ENCODE measurements at places on chromosomes 12 and 14.

DNA sequence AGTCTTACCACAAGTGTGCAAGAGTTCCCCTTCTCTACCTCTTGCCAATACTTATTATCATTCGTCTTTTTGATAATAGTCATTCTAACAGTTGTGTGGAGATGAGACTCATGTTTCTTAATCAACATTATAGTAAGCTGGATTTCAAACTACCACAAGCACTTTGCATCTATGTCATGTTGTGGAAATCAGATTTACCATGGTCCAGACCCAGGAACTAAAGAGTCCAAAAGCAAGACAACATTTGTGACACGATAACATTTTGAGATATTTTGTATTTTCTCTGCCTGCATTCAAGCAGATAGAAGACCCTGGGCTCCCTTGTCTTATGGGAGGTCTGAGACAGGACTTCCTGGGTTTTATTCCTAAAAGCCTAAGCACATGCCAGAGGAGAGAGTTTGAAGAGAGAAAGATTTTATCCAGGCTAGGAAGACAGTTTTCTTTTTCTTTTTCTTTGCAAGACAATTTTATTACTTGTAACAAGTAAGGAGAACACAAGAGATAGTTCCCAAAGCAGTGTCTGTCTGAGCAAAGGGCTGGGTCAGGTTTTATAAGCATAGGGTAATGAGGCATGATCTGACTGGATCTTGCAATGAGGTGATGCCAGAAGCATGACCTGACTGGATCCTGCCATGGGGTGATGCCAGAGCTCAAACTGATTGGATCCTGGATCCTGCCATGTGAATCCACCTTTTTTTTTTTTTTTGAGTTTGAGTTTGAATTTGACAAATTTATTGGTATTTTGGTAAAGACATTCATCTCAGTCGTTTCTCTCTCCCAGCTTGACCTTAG is 180.5 kb upstream of the HMGA2 start:
- no peak for DNase-seq

DNA sequence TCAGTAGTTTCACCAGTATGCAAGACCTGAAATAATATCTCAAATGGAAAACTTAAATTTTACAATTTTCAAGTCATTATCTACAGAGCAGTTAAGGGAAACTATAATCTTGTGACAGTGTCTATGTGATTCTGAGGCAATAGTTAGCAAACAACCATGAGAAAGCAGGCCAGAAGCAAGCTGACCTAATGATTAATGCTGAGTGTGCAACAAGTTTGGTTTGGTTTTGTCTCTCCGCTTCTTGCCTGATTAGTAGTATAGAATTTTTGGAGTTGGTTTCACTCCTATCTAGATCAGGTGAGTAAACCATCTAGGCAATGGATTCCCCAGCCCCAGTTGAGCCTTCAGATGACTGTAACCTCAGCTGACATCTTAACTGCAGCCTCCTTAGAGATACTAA is 212.9 kb upstream of the NAV3 start:
- no peak for DNase-seq

DNA sequence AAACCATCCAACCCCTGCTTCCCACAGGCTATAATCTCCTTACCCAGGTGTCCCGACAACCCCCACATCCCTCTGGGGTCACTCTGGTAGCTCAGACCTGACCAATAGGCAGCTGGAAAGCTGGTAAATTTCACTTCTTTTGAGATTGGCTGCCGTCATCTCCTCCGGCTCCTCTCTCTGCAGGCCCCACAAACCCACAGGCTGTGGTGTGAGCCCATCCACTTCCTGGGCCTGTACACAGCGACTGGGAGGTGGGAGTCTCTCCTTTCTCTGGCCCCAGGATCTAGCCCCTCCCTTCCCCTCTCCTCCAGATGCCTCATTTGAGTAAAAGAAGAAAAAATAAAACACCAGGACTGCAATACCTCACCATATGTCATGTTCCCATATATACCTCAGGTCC is 709 bp downstream of the INHBC start:
- no peak for DNase-seq

GRCh38 chr12:113462117-113462774 is 9.4 kb downstream of the LHX5 start:
- peak; percentile 51 for DNase-seq

- no peak for DNase-seq
Observed at GRCh38 chr12:111193496-111193895, 175.4 kb downstream of the PHETA1 start.

DNA sequence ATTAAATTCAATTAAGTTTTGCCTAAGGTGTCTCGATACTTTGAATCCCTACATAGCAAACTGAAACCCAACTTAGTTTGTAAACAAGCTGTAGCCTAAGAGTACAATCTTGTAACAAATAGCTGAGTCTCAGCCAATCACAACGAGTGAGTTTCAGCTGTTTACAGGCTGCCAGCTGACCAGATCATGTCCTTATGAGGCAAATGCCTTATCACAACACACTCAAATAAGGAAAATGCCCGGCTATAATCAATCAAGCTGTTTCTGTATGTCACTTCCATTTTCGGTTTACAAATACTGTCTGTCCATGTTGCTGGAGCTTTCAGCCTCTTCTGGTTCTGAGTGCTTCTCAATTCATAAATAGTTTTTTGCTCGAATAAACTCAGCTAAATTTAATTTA is 943.8 kb downstream of the SLC16A7 start:
- DNase-seq: peak; percentile 14

- no peak for DNase-seq
Observed at GRCh38 chr12:54393207-54393609, 8.7 kb upstream of the ZNF385A start.

GRCh38 chr14:39417014-39417413 is 15.2 kb downstream of the FBXO33 start:
- DNase-seq: no peak

- no peak for DNase-seq
Observed at GRCh38 chr12:129941618-129942017, 37.8 kb upstream of the TMEM132D start.

- no peak for DNase-seq
Observed at GRCh38 chr14:92224358-92224954, 98.5 kb upstream of the SLC24A4 start.

GRCh38 chr12:13941258-13942249 is 39.8 kb downstream of the GRIN2B start:
- no peak for DNase-seq

DNA sequence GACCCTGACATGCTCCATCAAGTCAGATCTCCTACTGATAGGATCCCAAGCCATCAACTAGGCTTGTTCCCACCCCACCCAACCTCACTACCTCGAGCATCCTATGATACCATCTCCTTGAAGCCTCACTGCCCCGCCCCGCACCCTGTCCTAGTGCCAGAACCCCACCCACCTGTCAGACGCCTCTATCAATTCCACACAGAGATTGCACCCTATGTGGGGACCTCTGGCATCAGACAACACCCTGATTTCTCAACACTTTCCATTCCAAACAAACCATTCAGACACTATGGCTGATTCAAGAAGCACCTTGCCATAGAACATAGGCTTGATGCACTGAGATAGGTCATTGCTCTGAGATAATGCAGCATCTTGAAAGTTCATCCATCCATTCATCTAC is 3.1 kb upstream of the GLTP start:
- DNase-seq: no peak

DNA sequence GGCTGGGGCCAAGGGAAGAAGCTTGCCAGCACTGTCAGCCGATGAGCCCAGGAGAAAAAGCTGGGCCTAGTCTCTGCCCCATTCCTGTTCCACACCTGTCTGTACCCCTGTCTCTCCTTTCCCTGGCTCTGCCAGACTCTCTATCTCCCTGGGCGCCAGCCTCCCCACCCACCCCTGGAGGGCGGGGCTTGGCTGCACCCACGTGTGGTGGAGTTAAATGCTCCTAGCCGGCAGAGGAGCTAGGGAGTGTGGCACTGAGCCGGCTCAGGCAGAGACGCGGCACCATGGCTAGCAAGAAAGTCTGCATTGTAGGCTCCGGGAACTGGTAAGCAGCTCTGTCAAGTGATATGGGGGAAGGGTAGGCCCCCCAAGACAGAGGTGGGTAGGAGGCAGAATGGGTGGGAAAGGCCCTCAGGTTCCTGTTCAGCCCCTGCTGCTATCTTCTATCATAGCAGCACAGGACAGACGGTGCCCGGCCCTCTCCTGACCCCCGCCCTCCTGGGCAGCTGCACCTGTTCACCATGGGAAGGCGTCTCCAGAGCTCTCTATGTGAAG is at the start of gene GPD1:
TSS of gene GPD1 (plus strand) at position 242 of the 555 bp plus-strand sequence. CDS start at position 285, 43 bp downstream.
- DNase-seq: peak; percentile 48

- DNase-seq: no peak
Observed at GRCh38 chr14:26773906-26774593, 176.2 kb upstream of the NOVA1 start.

DNA sequence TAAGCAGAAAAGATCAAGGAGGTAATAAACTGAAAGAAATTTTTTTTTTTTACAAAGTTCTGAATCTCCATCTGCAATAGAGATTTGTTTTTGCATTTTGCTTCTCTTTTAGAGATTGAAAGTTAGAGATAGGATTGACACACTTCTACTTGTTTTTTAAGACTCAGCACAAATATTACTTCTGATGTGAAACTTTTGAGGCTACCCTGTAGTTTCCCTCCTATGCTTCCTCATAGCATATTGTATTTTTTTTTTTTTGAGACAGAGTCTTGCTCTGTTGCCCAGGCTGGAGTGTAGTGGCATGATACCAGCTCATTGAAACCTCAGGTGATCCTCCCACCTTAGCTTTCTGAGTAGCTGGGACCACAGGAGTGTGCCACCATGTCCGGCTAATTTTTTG is 32.1 kb upstream of the SGPP1 start:
- DNase-seq: no peak

DNA sequence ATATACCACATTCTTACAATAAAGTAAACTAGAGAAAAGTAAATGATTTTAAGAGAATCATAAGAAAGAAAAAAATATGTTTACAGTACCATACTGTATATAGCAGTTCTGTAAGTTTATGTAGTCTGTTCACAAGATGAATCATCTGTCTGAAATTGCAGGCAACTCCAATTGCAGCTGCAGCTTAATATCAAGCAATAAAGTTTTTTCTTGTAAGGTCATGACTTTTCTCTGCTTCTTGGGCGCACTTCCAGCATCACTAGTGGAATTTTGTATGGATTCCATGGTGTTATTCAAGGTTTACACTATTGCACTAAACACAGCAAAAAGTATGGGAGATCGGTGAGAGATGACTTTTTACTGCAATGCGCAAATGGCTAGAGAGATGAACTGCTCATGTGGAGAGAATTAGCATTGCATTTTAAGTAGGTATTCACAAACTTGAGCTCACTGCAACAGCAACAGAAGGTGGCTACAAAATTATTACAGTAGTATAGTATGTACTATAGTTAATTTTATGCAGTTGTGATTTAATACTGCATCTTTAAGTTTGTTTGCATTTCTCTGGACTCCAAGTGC is 445.4 kb upstream of the OR4E1 start:
- DNase-seq: no peak

- DNase-seq: no peak
Observed at GRCh38 chr12:116492703-116493324, 66.4 kb upstream of the MAP1LC3B2 start.

DNA sequence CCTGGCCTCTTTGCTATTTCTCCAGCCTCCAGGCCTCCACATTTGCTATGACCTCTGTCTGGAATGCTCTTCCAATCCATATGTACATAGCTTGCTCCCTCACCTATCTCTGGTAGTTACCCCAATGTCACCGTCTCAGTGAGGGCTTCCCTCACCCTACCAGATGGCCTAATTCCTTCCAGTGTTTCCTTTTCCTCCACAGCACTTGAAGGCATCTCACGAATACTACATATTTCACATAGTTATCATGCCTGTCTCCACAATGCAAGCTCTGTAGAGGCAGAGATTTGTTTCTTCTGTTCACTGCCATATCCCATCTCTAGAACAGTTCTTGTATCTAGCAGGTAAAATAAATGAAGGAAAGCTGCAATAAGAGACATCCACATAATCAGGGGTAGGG is 21.3 kb upstream of the HSP90B1 start:
- no peak for DNase-seq

DNA sequence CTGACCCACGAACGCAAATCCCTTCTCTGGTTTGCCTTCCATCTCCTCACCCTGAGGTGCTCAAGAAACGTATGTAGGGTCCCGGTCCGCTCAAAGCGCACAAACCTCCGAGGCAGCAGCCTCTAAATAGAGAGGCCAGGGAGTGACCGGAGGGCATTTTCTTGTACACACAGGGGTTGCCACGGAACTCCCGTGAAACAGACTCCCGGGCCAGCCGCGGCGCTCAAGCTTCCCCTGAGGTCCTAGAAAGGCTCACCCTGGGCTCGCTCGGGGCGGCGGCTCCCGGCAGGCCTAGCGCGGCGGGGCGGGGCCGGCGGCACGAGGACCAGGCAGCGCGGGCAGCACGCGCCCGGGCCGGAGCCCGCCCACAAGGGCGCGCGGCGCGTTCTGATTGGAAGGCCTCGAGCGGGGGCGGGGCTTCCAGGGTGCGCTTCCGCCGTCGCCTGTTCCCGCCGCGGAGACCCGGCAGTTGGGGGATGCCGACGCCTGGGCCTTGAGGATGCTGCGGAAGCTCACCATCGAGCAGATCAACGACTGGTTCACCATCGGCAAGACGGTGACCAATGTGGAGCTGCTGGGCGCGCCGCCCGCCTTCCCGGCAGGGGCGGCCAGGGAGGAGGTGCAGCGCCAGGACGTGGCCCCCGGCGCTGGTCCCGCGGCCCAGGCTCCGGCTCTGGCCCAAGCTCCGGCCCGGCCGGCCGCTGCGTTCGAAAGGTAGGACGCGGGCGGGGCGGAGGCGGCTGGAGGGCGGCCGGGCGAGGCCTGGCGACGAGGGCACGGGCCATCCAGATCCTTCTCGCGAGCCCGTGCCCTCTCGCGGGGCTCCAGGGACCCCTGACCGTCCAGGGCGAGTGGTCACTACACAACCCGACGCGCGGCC is at the start of gene TDRD9:
TSS of gene TDRD9 (plus strand) at position 446 of the 880 bp plus-strand sequence. CDS start at position 500, 54 bp downstream.
- DNase-seq: no peak

- DNase-seq: no peak
Observed at GRCh38 chr14:91400696-91401095, 16.9 kb downstream of the CCDC88C start.

DNA sequence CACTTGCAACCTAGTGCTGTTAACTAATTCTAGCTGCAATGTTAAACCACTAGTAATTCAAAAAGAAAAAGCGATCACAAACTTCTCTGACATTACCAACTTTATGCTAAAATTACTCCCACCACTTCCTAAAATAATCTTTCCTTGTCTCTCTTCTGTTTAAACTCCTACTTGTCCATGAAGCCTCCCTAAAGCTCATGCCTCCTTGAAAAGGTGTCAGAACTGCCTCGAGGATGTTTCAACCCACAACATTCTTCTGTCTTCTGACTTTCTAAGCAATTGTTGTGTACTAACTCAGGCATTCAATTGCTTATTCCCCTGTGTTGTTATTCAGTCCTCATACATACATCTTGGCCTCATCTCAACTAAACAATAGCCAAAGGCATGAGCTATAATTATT is 5.9 kb downstream of the GNPTAB start:
- no peak for DNase-seq

- peak; percentile 77 for DNase-seq
Observed at GRCh38 chr14:90513161-90514014, 116.6 kb downstream of the CALM1 start.

- no peak for DNase-seq
Observed at GRCh38 chr14:104795781-104796686, 486 bp upstream of the AKT1 start.
